ENCODE measurements at places on chromosomes 5 and 9.

GRCh38 chr9:88980740-88981203, 10.5 kb upstream of the S1PR3 start:
- no peak for DNase-seq

DNA sequence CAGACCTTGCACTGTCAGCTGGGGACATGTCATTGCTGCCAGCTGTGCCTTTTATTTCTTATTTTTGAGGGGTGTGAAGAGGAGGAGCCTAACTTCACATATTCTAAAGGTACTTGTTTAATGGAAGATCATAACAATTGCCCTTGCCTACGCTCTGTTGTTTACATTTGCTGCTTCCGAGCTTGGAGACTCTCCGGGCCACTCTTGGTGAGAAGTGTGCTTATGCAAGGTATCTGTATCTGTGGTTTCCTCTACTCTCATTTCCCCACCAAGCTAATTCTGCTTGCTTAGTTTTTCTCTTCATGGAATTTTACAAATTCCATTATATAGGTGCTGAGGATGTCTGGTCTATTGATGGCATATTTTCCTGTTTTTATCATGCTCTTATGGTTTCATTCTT, 105.3 kb downstream of the RASGRF2 start:
- DNase-seq, result no peak

DNA sequence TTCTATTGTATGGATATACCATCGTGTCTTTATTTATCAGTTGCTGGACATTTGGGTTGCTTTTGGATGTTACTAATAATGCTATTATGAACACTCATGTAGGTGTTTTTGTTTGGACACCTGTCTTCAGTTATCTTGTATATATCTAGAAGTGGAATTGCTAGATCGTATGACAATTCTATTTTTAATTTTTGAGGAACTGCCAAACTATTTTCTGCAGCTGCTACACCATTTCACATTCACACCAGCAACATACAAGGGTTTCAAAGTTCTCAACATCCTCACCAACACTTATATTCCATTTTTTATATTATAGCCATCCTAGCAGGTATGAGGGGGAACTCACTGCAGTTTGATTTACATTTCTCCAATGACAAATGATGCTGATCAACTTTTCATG, 324.6 kb downstream of the CAAP1 start:
- no peak for DNase-seq

DNA sequence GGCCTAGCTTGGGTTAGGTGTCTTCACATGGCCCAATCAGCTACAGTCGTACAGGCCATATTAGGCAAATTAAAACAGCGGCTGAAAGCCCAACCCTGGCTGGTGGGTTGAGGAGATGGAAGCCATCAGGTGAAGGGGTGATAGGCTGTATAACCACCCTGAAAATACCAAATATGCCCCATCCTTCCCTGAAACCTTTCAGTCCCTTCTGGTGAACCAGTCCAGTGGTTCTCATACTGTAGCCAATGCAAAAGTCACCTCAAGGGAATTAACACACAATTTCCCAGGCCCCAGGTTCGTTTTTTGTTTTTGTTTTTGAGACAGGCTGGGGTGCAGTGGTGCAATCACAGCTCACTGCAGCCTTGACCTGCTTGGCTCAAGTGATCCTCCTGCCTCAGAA, 19.8 kb upstream of the KCNV2 start:
- no peak for DNase-seq

DNA sequence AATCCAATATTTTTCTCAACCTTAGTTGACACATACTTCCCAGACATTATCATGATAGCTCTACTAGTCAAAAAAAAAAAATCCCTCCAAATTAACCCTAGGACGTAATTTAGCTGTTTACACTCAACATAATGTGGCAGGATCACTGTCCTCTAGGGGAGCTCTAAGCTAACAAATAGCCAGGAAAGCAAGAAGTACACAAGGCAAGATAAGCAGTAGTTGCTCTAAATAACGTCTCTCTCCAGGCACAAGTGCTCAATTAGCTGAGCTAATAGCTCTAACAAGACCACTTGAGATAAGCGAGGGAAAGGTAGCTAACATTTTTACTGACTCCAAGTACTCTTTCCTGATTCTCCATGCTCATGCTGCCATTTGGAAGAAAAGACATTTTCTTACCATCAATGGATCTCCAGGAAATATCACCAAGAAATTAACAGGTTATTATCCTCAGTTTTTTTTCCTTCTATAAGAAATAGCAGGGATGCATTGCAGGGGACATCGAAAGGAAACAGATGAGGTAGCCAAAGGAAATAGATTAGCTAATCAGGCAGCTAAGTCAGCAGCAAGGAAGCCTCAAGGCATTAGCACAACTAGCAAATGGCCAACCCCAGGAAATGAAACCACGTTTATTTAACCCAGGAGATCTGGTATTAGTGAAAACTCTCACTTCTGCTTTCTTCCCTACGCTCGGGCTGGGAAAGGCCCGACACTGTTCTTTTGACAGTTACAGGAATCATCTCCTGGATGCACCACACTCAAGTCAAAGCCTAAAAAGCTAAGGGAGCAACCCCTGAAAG, 614.1 kb downstream of the PTPRD start:
- no peak for DNase-seq

- no peak for DNase-seq
Observed at GRCh38 chr5:67401172-67401571, 204.6 kb upstream of the CD180 start.

DNA sequence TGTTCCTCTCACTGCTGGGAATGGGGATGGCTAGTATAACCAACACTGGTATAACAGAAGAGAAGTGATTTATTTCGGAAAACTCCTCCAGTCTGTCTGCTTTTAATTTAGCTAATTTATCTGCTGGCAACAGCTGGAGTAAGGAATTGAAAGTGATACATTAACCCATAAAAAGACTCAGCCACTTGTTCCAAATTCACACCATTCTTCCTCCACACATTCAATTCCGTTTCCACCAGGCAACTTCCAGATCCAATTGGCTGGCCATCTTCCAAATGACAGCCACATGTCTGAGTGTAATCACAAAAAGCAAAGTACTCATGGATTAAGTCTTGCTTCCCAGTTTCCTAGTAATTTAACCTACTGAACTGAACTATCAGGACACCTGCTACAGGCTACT, 77.1 kb upstream of the RETREG1 start:
- no peak for DNase-seq

DNA sequence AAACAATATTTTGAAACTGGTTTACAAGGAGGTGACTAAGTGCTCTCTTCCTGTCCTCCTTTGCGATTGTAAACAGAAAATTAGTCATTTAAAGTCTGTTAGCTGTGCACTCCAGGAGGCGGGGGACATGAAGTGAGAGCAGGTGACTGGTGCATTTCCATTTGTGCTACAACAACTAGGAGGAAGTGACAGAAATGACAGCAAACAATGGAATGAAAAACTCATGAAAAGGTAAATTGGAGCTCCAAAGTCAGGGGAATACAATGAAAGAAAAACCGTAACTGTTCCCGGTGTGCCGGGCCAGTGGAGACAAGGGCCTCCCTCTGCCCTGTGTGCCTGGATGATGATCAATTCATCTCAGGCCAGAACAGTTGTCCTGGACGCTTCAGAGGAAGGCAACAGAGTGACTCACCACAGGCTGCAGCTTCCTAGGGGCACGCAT, 439.9 kb downstream of the GADD45G start:
- peak; percentile 88 for DNase-seq

- DNase-seq, result no peak
Observed at GRCh38 chr9:93623753-93624152, 47.4 kb downstream of the PHF2 start.

DNA sequence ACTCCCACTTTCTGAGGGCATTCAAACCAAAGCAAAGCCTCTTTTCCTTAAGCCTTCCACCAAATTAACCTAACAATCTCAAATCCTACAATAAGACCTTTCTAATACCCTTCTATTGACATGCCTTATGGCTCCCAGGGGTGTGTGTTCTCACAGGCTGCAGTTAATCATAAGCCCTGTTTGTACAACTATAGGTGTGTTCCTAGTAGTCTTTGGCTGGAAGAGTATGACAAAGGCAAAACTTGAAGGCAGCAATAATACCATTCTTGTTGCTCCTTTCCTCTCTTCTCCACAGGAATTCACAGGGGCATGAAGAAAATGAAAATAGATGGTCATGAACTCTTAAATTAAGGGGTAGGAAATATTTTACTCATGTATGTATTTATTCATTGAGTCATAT, 10.9 kb upstream of the FBXO38 start:
- no peak for DNase-seq

- DNase-seq, result no peak
Observed at GRCh38 chr9:82423700-82424099, 435.1 kb downstream of the SPATA31D1 start.

DNA sequence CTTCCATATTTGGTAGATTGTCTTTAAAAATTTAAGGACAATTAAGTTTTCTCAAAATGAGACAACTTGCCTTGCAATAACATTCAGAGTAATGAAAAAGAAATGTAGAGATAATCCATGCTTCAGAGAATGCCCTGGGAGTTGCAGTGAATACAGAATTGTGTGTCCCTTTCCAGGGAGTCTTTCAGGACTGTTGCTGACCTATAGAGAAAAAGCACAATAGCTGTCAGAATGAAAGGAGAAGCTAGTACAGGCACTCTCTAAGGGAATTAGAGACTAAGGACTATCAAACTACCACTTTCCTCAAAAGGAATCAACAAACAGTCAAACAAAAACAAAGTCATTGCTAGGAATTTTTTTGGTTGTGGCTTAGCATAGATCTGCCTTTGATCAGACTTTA, 93.0 kb downstream of the CCDC192 start:
- no peak for DNase-seq

DNA sequence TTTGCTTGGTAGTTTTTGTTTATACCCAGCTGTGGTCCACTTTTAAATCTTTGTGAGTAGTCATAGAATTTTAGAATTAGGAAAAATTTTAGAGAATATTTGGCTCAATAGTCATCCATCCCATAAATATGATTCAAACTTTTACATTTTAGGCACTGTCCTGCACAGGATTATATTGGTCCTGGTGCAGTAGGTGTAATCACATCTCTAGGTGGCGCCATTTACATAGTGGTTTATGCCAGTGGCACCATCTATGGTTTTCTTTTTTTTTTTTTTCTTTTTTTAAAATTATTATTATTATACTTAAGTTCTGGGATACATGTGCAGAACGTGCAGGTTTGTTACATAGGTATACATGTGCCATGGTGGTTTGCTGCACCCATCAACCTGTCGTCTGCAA, 260.7 kb upstream of the KCNN2 start:
- DNase-seq, result no peak

DNA sequence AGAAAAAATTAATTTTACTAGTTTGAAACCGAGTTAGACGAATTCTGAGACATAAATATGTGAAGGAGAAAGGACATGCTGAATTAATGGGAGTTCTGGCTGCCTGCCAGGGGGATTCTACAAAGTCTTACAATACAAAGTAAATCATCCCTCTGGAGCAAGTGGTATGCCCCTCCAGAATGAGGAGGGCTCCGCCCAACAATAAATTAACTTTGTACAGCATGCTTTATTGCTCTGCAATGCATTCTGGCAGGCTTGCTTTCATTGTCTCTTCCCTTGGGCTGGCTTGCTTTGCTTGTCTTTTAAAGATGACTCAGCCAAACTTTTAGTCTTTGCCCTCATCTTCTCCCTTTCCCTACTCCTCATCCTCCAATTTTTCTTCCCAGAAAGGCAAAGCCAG, 11.7 kb upstream of the PCDHB1 start:
- DNase-seq, result no peak

- no peak for DNase-seq
Observed at GRCh38 chr5:164555809-164556208, 1050.4 kb downstream of the MAT2B start.

GRCh38 chr5:173192561-173192960, 42.4 kb downstream of the NKX2-5 start:
- no peak for DNase-seq

DNA sequence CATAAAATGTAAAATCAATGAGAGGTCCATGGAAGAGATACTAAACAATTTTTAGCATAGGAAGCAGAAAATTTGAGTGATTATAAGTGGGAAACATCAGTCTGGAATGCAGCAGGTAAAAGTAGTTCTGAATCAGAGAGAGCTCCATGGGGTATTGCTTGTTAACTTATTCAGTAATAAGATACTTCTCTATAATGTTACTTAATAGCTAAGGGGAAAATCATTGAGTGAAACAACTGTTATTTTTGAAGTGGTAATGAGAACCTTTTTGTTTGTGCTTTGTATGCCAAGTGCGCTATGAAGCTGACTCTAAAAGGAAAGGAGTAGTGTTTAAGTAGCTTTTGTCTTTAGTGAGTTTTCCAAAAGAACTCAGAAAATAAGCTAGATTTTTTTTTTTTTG, 95.2 kb downstream of the ERBIN start:
- DNase-seq, result no peak

DNA sequence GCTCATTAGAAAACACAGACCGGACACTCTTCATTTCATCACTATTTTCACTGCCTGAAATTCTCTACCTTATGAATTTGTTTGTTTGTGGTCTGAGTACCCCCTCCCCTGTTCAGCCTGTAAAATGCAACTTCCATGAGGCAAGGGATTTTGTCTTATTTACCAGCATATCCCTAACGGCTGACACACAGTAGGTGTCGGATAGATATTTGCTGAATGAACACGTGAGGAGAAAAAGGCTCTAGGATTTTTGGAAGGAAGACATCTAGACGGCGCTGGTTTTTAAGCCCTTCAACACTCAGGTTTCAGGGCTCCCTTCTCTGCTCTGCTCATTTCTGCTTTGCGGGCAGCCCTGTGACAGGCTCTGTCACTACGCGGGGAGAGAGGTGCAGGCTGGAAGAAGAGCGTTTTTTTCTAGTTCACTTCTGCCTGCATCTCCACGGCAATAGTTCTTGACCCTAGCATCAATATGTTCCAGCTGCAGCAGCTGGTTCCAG, 41.0 kb downstream of the KCNMB1 start:
- no peak for DNase-seq
